ENCODE measurements at places on chromosomes 1 and 21. TPM values are rescaled to one million over a fixed set of nuclear protein-coding genes. Genes with fewer than 3 reads are reported as not detected.

DNA sequence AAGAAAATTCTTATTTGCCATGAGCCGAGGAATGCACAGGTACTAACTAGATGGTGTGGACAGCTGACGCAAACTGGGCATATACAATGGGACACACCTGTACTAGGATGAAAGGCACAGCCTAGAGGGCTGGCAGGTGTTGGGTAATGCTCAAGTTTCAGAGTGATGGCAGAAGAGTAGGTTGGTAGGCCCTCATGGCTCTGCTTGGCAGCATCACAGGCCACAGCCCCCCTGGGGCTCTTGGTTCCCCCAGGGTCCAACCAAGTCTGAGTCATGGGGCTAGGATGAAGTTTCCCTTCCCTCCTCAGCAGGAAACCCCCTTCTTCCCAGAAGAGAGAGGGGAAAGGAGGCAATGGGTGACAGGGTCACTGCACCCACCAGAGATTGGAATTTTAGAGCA, 35.2 kb downstream of the SPEN start:
- peak overlapping the region; percentile 100 for H3K27ac ChIP-seq
- peaks cover 3% of the 10 kb centered on the region for H3K36me3 ChIP-seq
- H3K4me3 ChIP-seq: peak overlapping the region; percentile 10
- H3K4me1 ChIP-seq: peaks cover 67% of the 10 kb centered on the region
- no peak for DNase-seq

SIM2 gene
- 1.5 TPM for total RNA-seq

GRCh38 chr1:151325231-151325630, 2.0 kb downstream of the PI4KB start:
- peak overlapping the region; percentile 99 for H3K27ac ChIP-seq
- H3K4me3 ChIP-seq: peak overlapping the region; percentile 94
- H3K27me3 ChIP-seq: no peaks in the 10 kb centered on the region
- peaks cover 10% of the 10 kb centered on the region for H3K36me3 ChIP-seq

DNA sequence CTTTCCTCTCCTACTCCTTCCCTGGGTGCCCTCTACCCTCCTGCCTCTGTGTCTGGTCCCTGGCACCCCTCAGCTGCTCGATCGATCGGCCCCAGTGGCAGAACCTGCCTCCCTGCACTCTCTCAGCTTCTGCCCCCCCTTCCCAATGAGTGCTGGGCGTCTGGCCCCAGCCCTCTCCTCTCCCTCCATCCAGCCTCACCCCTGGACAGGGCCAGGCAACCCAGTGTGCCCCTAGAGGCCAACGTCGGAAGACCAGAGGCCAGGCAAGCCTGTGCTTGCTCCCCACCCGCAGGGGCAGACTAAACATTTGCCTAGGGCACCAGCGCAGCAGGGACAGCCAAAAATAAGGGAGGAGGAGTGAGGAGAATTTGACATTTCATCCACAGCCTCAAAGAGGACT, 43.5 kb downstream of the LGR6 start:
- H3K36me3 ChIP-seq: no peaks in the 10 kb centered on the region
- peak overlapping the region; percentile 94 for H3K27ac ChIP-seq
- H3K4me1 ChIP-seq: peaks cover 71% of the 10 kb centered on the region
- DNase-seq: no peak

NMNAT2 gene
- 2.2 TPM for total RNA-seq

DNA sequence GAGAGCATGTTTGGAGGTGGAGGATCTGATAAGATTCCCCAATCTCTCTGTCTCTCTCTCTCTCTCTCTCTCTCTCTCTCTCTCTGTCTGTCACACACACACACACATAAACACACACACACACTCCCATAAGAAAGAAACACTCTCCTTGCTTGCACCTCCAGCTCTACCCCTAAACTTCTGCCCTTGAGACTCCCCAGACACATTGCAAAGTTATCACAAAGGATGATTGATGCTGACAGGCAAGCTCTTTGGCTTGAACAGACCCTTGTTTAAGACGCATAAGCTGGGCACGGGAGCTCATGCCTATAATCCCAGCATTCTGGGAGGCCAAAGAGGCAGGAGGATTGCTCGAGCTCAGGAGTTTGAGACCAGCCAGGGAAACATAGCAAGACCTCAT, 78.2 kb downstream of the NAV1 start:
- no peak for DNase-seq
- no peak overlapping the region for H3K27ac ChIP-seq
- H3K4me1 ChIP-seq: peaks cover 23% of the 10 kb centered on the region
- H3K4me3 ChIP-seq: no peak overlapping the region

FYB2 gene
- total RNA-seq: not detected

DNA sequence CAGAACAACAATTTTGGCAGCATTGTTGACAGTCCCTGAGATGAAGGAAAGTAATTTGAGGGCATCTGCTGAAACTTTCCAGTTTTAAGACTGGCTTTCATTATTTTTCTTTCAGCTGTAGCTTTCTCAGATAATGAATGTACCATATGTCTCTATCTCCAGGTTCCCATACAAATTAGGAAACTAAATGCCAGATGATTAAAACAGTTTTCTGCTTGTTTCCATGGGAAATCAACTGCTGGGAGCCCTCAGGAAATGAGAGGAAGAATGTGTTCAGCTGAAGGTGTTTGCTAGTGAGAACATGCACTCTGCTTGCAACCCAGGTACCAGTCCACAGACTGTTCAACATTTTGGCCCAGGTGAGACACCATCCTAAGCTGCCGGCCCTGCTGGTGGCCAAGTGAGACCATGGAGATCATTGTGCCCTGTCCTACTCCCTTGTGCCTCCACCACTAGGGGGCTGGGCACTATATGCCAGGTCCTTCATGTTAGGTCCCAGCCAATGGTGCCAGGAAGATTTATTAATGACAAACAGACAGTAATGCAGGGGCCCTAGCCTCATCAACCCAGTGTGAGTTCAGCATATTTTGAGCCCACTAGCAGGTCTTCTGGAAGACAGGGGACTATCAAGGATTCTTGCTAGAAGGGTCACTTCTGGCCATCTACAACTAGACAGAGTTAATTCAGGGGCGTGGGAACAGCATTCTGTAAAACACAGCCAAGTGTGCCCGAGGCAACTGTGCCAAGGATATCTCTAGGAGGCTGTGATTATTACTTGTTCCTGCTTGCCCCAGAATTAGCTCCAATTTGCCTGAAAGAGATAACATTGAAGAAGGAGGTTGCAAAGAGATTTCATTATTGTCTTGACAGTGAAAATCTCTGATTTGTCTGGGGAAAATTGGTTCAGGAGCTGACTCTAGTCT, 17.0 kb upstream of the LRRC8C start:
- H3K27ac ChIP-seq: no peak overlapping the region
- peaks cover 4% of the 10 kb centered on the region for H3K27me3 ChIP-seq
- H3K36me3 ChIP-seq: no peaks in the 10 kb centered on the region
- no peak for DNase-seq
- no peaks in the 10 kb centered on the region for H3K4me1 ChIP-seq
- H3K4me3 ChIP-seq: no peak overlapping the region

DNA sequence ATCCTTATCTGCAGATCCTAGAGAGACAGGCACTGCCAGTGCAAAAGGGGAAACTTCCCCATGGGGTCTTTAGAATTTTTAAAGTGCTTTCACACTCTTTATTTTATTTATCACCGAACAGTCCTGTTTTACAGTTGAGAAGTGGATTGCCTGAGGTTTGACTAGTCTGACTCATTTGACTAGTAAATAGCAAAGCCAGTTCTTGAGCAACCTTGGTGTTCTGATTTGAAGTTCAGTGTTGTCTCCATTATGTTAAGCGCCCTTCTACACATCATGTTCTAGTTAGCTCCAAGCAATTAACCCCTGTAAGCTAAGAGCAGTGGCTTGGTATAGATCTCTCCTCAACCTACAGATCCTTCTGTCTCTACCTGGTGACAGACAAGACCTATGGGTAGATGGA, 262.9 kb downstream of the CACNA1E start:
- no peak overlapping the region for H3K27ac ChIP-seq
- H3K4me1 ChIP-seq: peaks cover 2% of the 10 kb centered on the region
- no peak overlapping the region for H3K4me3 ChIP-seq
- DNase-seq: no peak
- no peaks in the 10 kb centered on the region for H3K36me3 ChIP-seq

Data from osteocyte (in vitro differentiated cells).